Stimulated activated CD8-positive, alpha-beta memory T cell treated with anti-CD3 and anti-CD28 coated beads, Interleukin-7, amount 100 ng/mL, for 1 hour (primary cell): ENCODE measurements at places on chromosomes 11 and 22.
A peak's percentile ranks its signal among the peaks of the same experiment; 100 is the strongest.

GRCh38 chr11:24496736-24497725, at the start of gene LUZP2:
Gene LUZP2, plus strand, starts transcription at chr11:24497053.
- no peak for DNase-seq

GRCh38 chr22:47382164-47382890, 619.9 kb downstream of the TBC1D22A start:
- no peak for DNase-seq

- DNase-seq = no peak
Observed at GRCh38 chr11:118437208-118438125, 1.2 kb downstream of the KMT2A start.

- no peak for DNase-seq
Observed at GRCh38 chr11:24437123-24437522, 59.7 kb upstream of the LUZP2 start.

- DNase-seq = no peak
Observed at GRCh38 chr11:118366287-118366686, 6.9 kb downstream of the UBE4A start.

DNA sequence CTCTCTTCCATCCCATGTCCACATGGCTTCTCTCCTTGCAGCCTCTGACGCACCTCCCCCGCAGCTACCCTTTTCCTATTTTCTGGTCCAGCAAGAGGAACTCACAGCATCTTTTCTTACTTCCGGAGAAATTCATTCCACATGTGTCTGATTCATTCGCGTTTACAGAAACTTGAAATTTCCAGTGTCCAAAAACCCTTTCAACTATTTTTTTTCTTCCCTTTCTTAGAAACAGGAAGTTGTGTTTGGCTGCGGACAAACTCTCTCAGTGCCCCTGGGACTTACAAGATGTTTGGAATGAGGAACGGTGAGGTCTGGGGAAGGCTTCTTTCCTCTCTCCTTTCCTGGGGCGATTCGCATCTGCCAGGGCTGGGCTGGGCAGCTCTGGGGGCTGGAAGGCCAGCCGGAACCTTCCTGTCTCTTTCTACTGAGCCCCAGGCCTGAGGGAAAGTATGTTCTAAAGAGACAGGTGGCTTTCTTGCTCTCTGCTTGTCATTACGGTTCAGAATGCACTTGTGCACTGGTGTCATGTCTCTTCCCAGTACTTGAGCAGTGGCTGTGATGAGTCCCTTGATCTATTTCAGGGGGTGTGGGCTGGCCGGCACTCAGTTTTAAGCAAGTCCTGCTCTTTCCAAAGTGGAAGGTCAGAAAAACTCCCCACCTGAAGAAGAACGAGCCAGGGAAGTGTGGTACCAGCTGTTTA, 27.5 kb downstream of the ADAMTS8 start:
- DNase-seq = no peak

- DNase-seq = no peak
Observed at GRCh38 chr22:37062376-37062675, 10.8 kb downstream of the KCTD17 start.

DNA sequence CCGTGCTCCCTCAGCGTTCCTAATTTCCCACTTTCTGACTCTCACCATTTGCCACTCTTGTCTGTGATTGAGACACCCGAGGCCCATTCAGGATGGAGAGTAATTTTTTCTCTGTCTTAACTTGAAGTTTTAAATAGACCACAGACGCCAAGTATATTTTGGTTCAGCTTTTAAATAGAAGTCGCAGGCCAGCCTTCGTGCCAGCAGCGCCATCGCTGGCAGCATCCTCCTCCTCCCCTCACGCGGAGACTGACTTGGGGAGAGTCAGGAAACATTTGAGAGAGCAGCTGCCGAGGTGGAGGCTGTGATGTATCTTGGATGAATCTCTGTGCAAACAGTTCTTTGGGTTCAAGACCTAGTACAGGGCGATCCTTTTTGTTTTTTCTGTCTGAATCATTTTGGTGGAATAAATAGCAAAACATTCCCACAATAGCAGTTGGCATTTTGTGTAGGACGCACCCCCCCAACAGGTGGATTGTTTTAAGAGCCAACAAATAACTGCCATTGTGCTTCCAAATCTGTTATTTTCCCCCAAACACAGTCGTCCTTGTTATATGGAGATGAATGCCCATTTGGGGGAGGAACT, 889 bp upstream of the DMC1 start:
- DNase-seq = peak; percentile 2

GRCh38 chr22:29733362-29734201, 13.8 kb downstream of the CABP7 start:
- DNase-seq = no peak

DNA sequence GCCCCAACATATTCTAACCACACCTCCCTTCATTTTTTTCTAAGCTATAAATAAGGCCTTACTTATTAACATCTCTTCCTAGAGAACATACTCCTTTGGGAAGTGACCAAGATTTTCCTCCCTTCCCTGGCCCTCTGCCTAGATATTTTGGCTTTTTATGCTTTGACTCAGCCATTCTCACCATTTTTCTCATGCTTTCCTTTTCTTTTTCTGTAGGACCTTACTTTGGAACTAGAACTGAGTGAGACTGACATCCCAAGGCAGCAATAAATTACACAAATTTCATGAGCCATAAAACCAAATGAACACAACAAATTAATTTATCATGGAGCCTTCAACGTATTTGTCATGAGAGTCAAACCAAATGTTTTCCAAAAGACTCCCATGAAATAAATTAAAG, 142.7 kb upstream of the CTSC start:
- DNase-seq = no peak

DNA sequence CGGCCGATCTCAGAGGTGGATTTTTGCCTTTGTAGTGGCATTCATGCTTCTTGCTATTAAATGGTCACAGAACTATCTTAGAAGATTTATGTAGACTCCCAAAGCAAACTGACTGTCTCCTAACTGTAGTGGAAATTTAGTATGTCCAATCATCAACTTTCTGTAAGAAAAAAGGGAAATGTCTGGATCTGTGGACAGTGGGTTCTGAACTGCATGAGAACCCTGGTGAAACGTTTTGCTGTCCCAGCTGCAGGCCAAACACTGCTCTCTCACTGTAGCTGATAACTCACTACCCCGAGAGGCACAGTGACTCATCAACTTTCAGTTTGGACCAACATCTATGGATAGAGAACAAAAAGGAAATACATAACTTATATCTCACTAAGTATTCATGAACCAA, 387.1 kb downstream of the SOX6 start:
- DNase-seq = no peak

- no peak for DNase-seq
Observed at GRCh38 chr11:134173296-134173695, 50.5 kb downstream of the NCAPD3 start.

GRCh38 chr11:7427733-7428132, 57.6 kb upstream of the OLFML1 start:
- DNase-seq = no peak

DNA sequence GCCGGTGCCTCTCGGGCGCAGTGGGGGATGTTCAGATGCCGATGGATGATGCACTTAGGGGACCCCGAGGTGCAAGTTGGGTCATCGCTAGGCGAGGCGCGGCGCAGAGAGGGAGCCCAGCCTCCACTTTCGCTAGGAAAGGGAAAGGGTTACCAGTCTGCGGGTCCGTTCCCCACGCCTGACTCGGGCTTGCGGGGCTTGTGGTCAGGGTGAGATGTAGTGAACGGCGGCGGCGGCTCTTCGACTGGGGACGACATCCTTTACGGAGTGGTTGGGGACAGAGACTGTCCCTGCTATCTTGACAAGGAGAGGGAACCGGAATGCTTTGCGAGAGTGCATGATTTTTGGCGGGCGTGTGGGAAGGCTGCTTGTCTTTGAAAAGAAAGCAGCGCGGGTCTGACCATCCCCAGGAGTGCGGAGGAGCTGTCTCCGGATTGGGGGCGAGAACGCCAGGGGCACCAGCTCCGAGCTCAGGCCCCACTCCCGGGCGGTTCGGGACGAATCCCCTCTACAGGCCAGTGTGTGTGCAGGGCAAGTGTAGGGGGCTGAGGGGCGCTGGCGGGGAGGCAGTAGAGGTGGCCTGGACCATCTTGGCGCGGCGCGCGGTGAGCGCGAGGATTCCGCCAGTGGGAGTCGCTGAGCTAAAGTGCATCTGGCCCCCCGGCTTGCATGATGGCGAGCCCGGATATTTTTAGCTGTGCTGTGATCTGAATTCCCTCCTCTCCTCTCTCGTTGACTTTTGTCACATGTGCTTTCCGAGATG, 1.1 kb downstream of the FAT3 start:
- DNase-seq = no peak

- no peak for DNase-seq
Observed at GRCh38 chr11:69145050-69145380, 10.7 kb upstream of the SMIM38 start.

- no peak for DNase-seq
Observed at GRCh38 chr22:20953668-20954500, 13.2 kb upstream of the AIFM3 start.

DNA sequence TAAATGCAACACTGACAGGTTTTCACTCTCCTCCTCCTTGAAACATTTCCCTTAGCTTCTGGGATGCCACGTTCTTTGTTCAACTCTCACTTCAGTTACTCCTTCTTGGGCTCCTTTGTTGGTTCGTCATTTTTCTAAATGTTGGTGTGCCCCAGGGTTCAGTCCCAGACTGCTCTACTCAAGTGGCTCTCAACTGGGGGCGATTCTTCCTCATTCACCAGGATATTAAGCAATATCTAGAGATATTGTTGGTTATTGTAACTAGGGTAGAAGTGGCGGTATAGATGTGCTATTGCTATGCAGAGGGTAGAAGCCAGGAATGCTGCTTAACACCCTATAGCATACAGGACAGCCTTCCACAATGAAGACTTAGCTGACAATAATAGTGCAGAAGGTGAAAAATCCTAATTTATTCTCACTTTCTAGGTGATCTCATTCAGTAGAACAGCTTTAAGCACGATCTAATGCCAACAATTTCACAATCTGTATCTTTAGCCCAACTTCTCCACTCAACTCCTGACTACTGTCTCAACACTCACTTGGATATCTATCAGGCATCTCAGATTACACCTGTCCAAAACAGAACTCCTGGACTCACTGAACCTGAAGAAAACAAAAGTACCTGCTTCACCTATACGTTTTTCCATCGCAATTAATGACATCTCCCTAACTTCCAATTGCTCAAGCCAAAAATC, 4.6 kb downstream of the NUP160 start:
- no peak for DNase-seq

DNA sequence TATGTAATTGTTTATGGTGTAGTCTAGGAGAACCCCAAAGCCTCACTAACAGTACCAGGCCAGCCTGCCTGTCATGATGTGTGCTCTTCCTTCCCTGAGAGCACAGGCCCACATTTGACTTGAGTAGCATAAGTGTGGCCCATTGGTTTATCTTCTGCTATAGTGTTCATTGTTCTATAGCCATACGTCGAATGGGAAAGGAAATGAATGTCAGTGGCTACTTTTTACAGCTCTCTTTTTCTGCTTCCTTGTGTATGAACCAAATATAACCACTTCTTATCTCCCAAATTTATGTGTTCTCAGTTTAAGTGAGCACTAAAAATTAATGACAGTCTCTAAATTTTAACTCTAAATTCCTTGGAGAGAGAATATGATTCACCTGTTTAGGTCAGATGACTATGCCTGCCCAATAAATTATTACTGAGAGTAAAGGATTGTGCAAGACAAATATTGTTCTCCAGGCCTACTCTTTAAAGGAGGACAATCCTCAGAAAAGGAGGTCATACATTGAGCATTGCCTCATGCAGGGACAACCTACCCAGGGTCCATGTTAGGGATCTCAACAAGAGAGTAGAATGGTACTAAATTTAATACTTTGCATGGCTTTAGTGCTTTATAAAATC, 222.9 kb upstream of the ARHGAP20 start:
- DNase-seq = no peak

DNA sequence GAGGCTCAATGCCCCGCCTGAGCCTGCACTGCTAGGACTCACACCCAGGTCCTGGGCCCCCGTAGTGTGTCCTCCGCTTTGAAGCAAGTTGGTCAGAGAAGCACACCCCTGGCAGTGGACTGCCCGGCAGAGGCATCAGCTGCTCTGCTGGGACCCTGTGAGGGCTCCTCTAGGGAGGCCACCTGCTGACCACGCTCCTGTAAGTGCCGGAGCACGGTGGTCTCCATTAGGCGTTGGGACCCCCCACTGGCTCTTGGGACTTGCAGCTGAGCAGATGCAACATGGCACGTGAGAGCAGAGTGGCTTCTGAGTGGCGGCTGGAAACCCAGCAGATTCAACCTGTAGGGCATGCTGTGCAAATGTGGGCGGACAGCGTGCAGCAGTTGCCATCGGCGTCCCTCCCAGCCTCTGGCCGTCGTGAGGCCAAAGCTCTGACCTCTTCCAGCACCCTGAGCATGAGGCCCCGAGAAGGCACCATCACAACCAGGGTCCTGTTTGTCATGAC, 16.9 kb downstream of the MRGPRG start:
- DNase-seq = no peak

DNA sequence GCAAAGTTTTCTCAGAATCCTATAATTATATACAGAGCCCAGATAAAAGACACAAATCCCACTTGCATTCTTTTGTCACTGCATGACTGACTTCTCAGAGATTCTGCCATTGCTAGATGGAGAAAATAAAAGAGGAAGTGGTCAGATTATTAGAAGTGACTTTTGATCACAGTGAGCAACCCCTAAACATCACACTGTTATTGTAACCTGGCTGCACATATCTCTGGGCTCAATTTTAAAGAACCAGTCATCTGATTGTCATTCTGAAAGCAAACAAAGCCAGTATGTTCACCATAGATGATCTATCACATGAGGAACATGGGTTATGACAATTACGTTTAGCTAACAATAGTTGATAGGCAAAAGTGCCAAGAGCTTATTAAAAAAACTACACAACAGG, 47.8 kb downstream of the COPB1 start:
- no peak for DNase-seq

- no peak for DNase-seq
Observed at GRCh38 chr11:126438691-126439090, 83.2 kb downstream of the ST3GAL4 start.

- no peak for DNase-seq
Observed at GRCh38 chr11:120302001-120302805, 22.9 kb upstream of the TLCD5 start.

- no peak for DNase-seq
Observed at GRCh38 chr22:25509374-25509791, 55.1 kb upstream of the GRK3 start.

GRCh38 chr22:47160781-47161520, 398.5 kb downstream of the TBC1D22A start:
- no peak for DNase-seq

- no peak for DNase-seq
Observed at GRCh38 chr11:34134765-34135164, 29.3 kb downstream of the NAT10 start.

- DNase-seq = no peak
Observed at GRCh38 chr11:2955906-2956476, 26.8 kb upstream of the PHLDA2 start.

GRCh38 chr11:62603776-62604299, 2.2 kb upstream of the MTA2 start:
- no peak for DNase-seq
